ENCODE measurements at places on chromosomes 4 and X. TPM values are rescaled to one million over a fixed set of nuclear protein-coding genes. Genes with fewer than 3 reads are reported as not detected.

DNA sequence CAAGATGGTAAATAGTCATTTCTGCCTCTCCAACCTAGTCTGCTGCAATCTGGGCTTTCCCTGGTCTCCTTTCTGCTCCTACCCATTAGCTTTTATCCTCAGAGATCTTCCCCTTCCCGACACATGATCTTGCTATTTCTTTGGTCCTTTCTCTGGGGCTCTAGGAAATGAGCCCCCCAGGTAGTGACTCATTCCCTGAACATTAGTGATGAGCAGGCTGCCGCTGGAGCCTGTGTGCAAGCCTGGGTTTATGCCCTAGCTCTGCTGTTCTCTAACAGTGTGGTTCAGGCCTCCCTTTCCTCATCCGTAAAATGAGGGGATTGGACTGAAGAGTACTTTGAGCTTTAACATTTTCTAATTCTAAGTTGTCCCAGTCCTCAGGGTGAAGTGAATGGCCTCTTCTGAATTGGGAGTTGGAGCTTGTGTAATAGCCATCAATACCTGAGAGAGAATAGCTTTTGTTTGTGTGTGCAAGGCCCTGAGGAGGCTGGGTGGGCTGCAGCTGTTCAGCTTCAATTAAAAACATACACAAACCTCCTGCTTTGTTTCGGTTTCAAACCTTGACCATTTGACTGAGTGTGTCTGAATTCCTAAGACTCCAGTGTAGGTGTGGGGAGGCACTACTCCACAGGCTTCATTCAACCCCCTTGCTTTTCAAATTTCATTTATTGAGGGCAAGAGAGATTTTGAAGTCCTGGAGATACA, 115.6 kb upstream of the SCML1 start:
- no peak for DNase-seq

Gene MSX1
- 4.3 TPM for total RNA-seq

DNA sequence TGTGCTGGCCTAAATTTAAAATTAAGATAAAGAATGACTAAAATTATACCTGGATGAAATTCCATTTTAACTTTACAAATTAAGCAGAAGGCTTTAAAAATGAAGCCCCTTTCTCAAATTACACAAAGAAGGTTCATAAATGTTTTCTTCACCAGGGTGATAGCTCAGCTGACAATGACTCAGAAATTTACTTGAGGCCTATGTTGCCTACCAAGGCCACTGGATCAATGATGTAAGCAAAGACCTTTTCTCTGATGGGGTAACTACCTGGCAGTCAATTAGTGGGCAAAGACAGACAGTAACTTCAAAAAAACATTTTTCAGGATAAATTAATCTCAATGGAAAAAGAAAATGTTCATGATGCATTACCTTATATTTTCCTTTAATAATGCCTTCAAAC, 23.9 kb upstream of the GPR34 start:
- peak; percentile 7 for DNase-seq

DNA sequence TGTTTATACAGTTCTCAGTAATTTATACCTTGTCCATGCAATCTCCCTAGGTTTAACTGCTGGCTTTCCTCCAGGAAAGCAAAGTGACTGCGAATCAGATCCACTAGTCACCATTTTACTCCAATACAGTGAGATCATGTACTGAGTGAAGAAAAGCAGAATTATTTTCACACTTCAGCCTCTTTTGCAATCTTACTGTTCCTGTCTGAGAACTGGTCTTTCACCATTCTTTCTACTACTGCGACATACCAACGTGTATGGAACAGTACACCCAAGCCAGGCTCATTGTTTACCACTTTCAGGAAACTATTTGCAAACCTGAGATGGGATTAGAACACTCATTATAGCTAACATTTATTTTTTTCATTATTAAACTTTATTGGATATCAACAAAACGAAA, 8.0 kb upstream of the MSL3 start:
- no peak for DNase-seq

Gene GUCY1B1
- total RNA-seq: 1.9 TPM

Gene ANKRD37
- 3.0 TPM for total RNA-seq

GRCh38 chr4:1246901-1247863, 1.7 kb downstream of the CTBP1 start:
- DNase-seq: peak; percentile 19

Gene GPC4
- total RNA-seq: 0.86 TPM

- DNase-seq: no peak
Measured at GRCh38 chrX:26373829-26374228, 157.9 kb downstream of the MAGEB5 start.

Gene LANCL3
- 0.32 TPM for total RNA-seq

DNA sequence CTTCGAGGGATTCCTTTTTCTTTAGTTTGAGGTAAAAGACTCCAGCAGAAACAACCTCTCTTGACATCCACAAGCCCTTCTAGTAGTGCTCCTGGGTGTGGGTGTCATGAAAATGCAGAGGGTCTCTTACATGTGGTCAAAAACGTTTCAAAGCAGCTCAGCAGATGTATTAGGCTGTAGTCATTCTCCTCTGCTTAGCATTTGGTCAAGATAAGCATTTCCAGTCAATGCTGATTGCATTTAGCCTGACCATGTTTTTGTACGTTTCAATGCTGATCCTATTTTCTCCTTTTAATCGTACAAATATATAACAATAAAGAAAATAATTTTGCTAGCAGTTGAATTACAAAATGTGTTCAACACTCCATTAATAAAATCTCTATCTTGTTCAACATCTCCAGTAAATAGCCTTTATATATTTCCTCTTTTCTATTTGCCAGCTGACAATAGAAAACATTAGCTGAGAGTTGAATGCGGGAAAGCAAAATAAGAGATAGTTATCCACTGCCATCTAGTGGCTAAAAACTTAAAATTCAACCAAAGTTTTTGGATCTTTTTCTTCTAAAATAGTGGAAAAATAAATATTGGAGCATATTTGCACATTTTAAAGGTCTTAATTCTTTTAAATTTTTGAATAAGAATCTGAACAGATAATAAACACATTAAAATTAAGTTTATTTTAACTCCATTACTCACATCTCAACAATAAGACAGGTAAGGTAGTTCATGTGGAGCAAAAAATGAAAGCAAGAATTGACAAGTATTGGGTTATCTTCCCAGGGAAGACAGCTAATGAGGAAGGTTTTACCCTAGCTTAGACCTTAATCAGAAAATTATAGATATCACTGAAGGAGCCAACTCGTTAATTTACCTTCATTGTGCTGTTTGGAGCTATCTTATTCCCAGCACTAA, 15.2 kb upstream of the PACRGL start:
- peak; percentile 33 for DNase-seq

Gene STPG2
- total RNA-seq: 0.32 TPM

GRCh38 chrX:18174971-18175370, 45.7 kb downstream of the BEND2 start:
- DNase-seq: no peak

Gene CHRDL1
- under 0.01 TPM for total RNA-seq

DNA sequence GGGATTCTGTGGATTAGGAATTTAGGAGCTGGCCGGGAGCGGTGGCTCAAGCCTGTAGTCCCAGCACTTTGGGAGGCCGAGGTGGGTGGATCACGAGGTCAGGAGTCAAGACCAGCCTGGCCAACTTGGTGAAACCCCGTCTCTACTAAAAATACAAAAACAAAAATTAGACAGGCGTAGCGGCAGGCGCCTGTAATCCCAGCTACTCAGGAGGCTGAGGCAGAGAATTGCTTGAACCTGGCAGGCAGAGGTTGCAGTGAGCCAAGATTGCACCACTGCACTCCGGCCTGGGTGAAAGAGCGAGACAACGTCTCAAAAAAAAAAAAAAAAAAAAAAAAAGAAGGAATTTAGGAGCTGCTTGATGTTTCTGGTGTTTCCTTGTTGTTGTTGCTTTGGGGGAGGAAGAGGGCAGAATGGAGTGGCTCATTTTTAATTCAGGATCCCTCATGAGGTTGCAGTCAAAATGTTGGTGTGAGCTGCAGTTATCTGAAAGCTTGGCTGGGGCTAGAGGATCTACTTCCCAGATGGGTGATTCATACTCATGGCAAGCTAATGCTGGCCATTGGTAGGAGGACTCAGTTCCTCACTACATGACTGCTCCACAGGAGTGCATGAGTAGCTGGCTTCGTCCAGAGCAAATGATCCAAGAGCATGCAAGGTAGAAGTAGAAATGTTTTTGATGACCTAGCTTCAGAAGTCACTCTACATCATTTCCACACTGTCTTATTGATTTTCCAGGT, 26.5 kb upstream of the JADE1 start:
- DNase-seq: no peak

GRCh38 chrX:81259020-81259713, 57.3 kb downstream of the SH3BGRL start:
- peak; percentile 46 for DNase-seq

Gene SMAD1
- total RNA-seq: 33.8 TPM

DNA sequence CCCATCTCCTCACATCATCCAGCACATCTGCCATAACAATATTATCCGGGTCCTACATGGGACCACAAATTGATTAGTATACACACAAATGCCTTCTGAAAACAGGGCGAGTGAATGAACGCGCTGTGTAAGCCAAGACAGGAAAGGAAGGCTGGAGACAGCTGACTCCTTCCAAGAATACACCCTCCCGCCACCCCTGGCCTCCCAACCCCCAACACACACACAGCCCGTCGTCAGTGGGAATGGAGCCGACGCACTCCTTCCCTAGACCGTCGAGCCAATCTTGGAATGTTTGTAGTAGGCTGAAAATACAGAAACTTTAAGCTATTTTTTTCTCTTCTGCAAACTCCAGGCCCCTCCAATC, 319 bp upstream of the MAGEH1 start:
- DNase-seq: no peak

DNA sequence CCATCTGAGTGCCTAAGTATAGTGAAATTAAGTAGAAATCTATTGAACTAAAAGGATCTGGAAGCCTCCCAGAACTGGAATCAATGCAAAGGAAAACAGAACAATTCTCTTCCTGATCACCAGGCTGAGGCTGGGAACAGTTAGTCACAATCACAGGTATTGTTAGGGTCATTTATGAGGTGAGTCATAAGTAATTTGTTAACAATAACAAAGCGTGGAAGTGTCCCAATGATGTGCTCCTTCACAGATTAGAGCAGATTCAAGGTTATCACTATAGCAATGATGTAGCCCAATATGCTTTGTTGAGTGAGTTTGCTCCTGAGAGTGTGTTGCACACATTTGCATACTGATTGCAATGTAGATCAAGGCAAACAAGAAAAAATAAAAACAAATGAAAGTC, 228.1 kb downstream of the ZNF674 start:
- DNase-seq: no peak

Gene OPRPN
- total RNA-seq: not detected

DNA sequence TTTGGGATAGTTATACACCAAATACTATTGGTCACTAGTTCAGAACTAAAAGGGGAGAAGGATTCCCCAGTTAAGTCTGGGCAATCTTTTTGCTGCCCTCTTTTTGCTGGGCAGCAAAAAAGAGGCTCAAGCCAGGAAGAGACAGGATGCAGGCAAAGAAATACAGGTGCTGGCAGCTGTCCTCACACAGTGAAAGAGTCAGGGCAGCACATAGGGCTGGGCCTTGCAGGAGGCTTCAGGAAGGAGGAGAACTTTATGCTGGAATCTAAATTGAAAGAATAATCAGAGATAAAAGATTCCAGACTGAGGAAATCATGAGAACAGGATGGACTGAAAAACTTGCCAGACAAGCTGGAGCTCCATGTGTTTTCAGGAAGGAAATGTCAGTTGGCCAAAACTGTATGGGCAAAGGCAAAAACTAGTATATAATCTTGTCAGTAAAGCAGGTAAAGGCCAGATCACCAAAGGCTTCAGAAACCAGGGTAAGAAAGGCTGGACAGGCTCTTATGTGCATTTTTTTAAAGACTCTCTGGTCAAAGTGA, 46.8 kb downstream of the PDGFC start:
- DNase-seq: no peak

Data from fibroblast of villous mesenchyme (primary cell).